Head of caudate nucleus (tissue), 42 donors: ENCODE measurements at places on chromosomes 12 and 14.
A peak's percentile ranks its signal among the peaks of the same experiment; 100 is the strongest.

DNA sequence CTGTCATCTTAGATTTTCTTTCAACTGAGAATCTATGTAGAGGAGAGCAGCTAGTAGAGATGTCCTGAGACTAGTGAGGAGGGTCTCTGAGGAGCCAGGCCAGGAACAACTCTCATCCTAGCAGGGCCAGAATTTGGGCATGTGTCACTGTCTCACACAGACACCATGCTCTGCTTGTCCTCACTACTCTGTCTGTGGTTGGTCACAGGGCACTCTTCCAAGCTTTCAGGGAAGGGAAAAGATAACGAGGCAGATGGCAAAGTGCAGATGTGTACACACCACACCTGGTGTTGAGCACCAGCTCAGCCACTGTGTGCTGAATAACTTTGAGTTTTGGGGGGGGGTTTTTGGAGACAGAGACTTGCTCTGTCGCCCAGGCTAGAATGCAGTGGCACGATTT is 2.5 kb downstream of the SSPN start:
- no peak for DNase-seq

DNA sequence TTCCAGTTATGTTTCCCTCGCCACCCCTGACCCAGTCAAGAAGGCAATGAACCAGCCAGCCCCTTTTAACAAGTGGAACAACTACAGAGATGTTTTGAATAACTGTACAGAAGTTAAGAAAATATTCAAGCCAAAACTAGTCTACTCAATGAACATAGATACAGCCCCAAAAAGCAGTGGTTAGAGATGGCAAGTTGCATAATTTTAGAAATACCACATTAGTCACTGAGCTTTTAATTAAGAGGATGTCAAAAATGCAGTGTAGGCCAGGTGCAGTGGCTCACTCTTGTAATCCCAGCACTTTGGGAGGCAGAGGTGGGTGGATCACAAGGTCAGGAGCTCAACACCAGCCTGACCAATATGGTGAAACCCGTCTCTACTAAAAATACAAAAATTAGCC is 27.2 kb downstream of the PROX2 start:
- DNase-seq = no peak

DNA sequence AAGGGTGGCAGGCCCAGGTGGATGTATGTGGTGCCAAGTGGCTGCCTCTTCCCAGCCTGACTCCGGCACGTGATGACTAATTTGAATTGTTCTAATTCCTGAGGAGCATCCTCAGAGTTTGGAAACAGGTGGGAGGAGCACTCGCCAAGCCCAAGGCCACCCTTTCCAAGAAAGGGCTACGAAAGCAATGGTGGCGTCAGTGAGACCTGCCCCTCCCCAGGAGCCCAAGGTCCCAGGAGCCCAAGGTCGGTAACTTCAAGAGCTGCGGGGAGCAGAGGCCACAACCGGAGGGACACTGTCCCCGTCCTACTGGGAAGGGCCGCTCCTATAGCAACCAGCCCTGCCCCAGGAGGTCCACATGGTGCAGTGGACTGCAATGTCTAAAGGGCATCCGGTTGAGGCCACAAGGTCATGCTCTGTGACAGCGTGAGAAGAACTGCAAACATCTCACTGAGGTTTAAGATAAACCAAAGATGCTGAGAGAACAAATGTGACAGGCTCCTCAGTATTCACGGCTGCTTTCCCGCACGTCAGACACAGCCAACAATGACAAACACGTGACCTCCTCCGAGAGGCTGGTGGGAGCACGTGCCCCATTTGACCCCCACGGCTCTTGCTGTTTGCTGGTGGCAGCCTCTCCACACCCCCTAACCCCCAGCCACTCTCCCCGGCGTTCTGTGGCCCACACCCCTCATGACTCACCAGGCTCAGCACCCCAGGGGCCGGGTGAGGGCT is 79.6 kb downstream of the ITPK1 start:
- peak; percentile 87 for DNase-seq

GRCh38 chr12:530308-530707 is 70.6 kb downstream of the B4GALNT3 start:
- no peak for DNase-seq

- no peak for DNase-seq
Observed at GRCh38 chr14:71478542-71478941, 453.7 kb upstream of the RGS6 start.

GRCh38 chr12:48542300-48542928 is 17.0 kb downstream of the OR8S1 start:
- DNase-seq = no peak

- DNase-seq = no peak
Observed at GRCh38 chr12:87047691-87048090, 791.5 kb upstream of the MGAT4C start.

GRCh38 chr12:4275016-4275869 is 1.7 kb downstream of the CCND2 start:
- DNase-seq = no peak

DNA sequence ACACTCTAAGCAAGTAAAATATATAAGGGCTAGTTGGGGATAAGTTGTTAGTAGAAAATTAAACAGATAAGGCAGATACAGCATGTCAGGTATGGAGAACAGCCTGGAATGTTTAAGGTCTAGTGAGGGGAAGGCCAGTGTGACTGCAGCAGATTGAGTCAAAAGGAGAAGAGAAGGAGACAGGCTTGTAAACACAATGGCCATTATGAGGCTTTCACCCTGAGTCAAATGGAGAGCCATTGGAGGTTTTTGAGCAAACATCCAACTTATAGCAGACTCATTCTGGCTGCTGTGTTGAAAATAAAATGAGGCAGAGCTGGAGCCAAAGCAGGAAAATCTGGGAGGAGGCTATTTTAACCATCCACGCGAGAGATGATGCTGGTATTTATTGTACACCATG is 142.0 kb downstream of the DUSP6 start:
- DNase-seq = no peak

DNA sequence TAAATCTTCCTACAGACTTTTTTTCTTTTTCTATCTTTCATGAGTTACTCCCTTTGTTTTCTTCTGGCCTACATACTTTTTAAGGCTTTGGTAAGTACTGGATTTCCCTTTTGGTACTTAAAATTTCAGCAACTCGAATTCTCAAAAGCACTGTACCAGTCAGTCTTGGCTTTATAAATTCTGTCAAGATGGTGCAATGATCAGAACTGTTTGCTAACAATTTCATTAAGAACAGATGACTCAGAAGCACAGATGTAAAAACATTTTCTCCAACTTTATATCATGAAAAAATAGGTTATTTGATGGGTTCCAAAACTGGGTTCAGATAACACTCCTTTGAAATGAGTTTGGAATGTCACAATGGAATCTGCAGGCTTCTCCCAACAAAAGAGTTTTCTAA is 1961.8 kb upstream of the FLRT2 start:
- DNase-seq = no peak

- no peak for DNase-seq
Observed at GRCh38 chr14:102205560-102205959, 65.9 kb downstream of the WDR20 start.

DNA sequence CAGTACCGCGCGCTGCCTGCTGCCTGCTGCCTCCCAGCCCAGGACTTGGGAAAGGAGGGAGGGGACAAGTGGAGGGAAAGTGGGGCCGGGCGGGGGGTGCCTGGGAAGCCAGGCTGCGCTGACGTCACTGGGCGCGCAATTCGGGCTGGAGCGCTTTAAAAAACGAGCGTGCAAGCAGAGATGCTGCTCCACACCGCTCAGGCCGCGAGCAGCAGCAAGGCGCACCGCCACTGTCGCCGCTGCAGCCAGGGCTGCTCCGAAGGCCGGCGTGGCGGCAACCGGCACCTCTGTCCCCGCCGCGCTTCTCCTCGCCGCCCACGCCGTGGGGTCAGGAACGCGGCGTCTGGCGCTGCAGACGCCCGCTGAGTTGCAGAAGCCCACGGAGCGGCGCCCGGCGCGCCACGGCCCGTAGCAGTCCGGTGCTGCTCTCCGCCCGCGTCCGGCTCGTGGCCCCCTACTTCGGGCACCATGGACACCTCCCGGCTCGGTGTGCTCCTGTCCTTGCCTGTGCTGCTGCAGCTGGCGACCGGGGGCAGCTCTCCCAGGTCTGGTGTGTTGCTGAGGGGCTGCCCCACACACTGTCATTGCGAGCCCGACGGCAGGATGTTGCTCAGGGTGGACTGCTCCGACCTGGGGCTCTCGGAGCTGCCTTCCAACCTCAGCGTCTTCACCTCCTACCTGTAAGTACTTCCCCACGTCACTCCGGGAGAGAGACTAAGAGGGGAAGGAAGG is at the start of gene LGR5:
Gene LGR5, plus strand, starts transcription at position 186 of the 732 bp plus-strand sequence. Its CDS starts 283 bp downstream, at position 469.
- DNase-seq = peak; percentile 84

DNA sequence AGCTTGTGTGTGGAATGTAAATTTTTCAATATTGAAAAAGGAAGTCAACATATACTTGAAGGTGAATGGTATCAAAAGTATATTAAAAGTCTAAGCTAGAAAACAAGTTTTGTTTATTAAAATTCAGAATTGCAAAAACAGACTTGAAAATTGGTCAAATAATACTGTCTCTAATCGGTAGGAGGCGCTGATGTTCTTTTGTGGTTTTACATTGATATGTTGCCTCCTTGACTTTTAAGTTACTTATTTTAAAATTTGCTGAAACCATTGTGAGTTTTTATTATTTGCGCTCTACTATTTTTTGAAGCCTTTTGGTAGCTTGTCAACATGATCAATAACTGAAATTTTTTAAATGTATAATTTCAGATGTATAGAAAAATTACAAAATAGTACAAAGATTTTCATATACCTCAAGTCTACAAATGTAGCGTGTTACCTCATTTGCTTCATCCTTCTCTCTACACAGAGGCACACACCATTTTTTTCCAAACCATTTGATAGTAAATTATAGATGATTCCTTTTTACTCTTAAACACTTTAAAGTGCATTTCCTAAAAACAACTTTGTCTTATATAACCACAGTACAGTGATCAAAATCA is 6.9 kb downstream of the RTRAF start:
- DNase-seq = no peak

DNA sequence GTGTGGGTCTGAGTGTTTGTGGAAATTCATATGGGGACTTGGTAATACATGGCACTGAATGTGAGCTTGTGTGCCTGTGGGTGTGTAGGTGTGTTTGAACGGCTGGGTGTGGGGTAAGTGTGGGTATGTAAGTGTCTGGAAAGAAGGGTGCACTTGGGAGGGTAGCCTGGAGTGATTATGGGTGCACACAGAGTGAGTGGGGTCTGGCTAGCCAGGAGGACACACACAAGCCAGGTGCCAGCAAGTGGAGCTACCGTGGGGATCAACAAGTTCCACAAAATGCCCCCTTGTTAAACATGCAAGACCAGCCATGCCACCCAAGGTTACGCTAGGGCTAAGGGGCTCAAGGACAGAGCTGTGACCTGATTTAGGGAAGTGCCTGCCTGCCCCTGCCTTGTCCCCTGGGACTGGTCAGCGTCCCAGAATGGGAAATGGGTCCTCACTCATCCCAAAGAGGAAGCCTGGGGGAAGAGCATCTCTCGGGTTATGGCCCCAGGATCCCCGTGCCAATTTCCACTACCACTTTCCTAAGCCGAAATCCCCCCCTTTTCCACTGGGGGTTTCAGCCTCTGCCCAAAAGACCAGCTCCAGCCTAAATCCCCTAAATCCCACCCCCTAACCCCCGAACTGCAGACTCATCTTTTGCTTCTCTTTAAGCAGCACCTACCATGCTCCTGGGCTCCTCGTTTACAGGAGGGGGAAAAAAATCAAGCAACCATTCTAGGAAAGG is 118.6 kb downstream of the DICER1 start:
- no peak for DNase-seq

- no peak for DNase-seq
Observed at GRCh38 chr12:26867080-26867479, 34.1 kb upstream of the ITPR2 start.

GRCh38 chr12:9588749-9589148 is 19.0 kb downstream of the KLRB1 start:
- DNase-seq = no peak

DNA sequence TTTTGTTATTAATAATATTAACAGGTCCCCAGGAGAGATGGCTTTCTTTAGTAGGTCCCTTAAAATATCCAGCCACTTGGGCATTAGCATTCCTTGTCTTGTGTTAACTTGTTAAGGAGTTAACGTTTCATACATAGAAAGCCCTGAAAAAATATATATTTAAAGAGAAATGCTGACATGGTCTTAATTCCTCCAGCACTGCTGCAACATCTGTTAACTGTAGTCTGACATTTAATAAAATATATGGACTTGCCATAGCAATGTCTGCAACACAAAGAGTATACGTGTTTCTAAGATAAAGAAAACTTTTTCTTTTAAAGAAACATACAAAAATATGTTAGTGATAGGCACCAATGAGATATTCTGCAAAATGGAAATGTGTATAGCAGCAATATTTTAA is 10.0 kb downstream of the SLC38A4 start:
- no peak for DNase-seq

GRCh38 chr14:24705840-24706239 is 71.8 kb upstream of the GZMB start:
- no peak for DNase-seq

DNA sequence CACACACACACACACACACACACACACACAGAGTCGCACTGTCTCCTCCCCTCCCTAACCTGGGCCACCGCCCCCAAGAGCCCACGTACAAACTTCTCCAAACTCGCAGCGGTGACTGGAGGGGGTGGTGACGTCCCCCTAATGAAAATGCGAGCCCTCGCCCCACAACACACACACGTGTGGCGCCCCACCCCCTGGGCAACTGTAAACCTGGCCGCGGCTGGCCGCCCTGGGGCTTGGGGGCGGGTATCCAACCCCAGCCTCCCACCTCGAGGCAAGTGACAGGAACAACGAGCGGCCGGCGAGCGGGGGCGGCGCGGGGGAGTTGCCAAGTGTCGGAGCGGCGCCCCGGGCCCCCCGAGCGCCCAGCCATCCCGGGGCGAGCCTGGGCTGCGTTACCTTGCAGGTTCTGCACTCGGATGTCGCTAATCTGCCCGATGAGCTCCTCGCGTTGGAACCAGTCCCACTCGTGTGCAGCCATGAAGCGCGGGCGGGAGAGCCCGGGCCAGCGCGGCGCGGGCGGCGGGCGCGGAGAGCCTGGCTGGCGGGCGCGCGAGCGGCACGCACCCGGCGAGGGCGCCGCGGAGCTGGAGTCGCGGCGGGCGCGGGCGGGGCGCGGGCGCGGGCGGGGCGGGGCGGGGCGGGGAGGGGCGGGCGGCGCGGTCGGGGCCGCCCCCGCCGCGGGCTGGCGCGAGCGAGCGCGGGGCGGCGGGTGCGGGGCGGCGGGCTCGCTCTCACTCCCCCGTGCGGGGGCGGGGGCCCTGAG is at the start of gene CLMN:
Gene CLMN, minus strand, starts transcription at position 597 of the 766 bp plus-strand sequence. Its CDS starts 116 bp downstream, at position 481.
- DNase-seq = no peak
